GM12878 (cell line): ENCODE measurements at places on chromosomes 4 and X. TPM values are rescaled to one million over a fixed set of nuclear protein-coding genes. Genes with fewer than 3 reads are reported as not detected.

The GAGE12J gene
- total RNA-seq, result not detected in 2 replicates

The BRS3 gene
- not detected in 2 replicates for total RNA-seq

The HELT gene
- not detected in 2 replicates for total RNA-seq

The DTHD1 gene
- 2.0 and 2.1 TPM in 2 replicates for total RNA-seq

The PCDH10 gene
- not detected in 2 replicates for total RNA-seq

The PIM2 gene
- 29.6 and 30.4 TPM in 2 replicates for total RNA-seq

The TEX13A gene
- total RNA-seq, result not detected in 2 replicates

The ATOH1 gene
- not detected in 2 replicates for total RNA-seq

The FATE1 gene
- not detected in 2 replicates for total RNA-seq

The COL4A6 gene
- 0.08 and 0.10 TPM in 2 replicates for total RNA-seq

The SPANXC gene
- total RNA-seq, result not detected in 2 replicates

The ADAM29 gene
- not detected in 2 replicates for total RNA-seq

The BANK1 gene
- total RNA-seq, result 0.37 and 0.44 TPM in 2 replicates

The FRAS1 gene
- total RNA-seq, result 0.66 and 0.97 TPM in 2 replicates

The CENPVL2 gene
- not detected in 2 replicates for total RNA-seq

The TREX2 gene
- total RNA-seq, result 0.80 and 1.1 TPM in 2 replicates

The USP17L15 gene
- total RNA-seq, result not detected in 2 replicates

The FAM114A1 gene
- 5.0 and 5.4 TPM in 2 replicates for total RNA-seq

The ZFYVE28 gene
- 0.48 and 0.95 TPM in 2 replicates for total RNA-seq

The GABRG1 gene
- total RNA-seq, result not detected in 2 replicates

The SATL1 gene
- total RNA-seq, result not detected in 2 replicates

The PPEF2 gene
- total RNA-seq, result not detected in 2 replicates

The FAT4 gene
- total RNA-seq, result 0.03 TPM in 1 of 2 replicates, not detected in the other

The KCNE5 gene
- total RNA-seq, result 0.35 and 0.46 TPM in 2 replicates

The LIAS gene
- total RNA-seq, result 14.1 and 17.9 TPM in 2 replicates

The PCSK1N gene
- total RNA-seq, result not detected in 2 replicates

The PRICKLE3 gene
- total RNA-seq, result 16.8 and 17.4 TPM in 2 replicates

The HSFX2 gene
- not detected in 2 replicates for total RNA-seq

The GPR82 gene
- 0.13 and 0.28 TPM in 2 replicates for total RNA-seq

The PPEF1 gene
- total RNA-seq, result 0.31 and 0.56 TPM in 2 replicates

The PDGFRA gene
- 0.28 and 0.40 TPM in 2 replicates for total RNA-seq

The PRSS12 gene
- total RNA-seq, result 0.48 TPM in 1 of 2 replicates, not detected in the other

The STX18 gene
- 25.5 and 26.0 TPM in 2 replicates for total RNA-seq

The BGN gene
- 0.18 and 0.27 TPM in 2 replicates for total RNA-seq

The F8A2 gene
- not detected in 2 replicates for total RNA-seq
